ENCODE measurements at places on chromosomes 6 and 20. TPM values are rescaled to one million over a fixed set of nuclear protein-coding genes. Genes with fewer than 3 reads are reported as not detected.

DNA sequence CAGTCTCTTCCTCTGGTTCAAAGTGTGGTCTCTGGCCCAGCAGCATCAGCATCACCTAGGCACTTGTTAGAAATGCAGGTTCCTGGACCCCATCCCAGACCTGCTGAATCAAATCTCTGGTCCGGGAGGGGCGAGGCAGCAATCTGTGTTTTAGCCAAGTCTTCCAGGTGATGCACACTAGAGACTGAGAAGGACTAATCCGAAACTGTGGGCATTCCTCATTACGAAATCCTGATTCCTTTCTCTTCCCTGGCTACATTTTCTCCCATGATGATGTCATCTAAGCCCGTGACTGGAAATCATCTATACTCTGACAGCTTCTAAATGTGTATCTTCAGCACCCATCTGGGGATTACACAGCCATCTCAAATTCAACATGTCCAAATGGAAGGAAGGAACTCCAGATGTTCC lies 39.7 kb upstream of the PRND start:
- DNase-seq: no peak

DNA sequence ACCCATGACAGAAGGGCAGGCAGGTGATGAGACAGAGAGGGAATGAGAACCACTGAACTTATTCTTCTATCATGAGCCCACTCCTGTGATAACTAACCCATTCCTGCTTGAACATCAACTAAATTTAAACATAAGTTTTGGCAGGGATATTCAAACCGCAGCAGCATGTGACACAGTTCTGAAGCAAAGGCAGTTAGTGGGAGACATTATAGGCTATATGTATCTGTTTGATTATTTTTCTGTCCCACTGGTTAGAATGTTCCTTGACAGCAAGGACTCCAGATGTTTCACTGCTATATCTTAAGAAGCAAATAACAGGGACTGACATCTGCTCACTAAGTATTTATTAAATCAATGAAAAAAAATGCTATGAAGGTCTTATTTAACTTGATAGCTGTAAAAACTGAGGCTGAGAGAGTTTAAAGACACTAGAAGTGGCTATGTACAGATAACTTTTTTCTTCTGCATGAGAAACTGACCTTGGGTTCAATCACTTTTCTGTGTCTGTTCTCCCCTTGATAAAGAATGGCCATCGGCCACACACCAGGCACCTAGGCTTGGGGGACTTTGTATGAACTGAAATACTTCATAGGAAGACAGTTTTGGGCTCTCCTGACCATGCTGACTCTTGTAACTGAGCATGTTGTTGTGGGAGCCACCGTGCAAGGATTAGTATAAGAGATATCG lies 90.9 kb downstream of the CEP162 start:
- no peak for DNase-seq

DNA sequence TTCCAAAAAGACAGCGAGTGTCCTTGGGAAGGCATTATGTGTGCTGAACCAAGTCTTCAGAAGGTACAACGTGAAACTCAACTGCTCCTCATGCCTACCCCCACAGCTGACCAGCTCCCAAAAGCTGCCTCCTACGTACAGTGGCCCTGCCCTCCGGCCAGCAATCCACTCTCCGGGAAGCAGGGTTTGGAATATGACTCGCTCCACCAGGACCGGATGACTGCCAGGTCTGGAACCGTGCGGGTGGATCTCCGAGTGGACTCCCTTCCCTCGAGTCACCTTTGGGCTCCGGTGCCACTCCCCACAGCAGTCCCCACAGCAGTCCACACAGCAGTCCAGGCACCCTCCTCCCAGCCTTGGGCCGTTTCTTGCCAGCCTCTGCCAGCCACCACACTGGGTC lies 4.3 kb downstream of the ZBTB46 start:
- no peak for DNase-seq

DNA sequence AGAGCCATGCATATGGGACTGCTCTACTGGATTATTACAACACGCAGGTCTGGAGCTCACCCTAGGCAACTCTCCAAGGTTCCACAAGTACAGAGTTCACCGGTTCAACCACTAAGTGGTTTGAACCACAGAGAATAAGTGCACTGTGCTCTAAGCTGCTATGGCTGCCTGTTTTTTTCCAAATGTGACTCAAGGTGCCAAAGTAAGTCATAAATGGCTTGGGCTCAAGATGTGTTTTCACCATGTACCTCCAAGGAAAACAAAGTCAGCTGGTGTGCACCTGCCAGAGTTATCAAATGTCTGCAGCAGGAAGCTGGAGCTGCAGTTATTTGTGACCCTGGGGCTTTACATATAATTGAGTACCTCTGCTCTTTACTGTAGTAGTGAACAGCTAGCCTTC lies 76.7 kb downstream of the PREP start:
- no peak for DNase-seq

DNA sequence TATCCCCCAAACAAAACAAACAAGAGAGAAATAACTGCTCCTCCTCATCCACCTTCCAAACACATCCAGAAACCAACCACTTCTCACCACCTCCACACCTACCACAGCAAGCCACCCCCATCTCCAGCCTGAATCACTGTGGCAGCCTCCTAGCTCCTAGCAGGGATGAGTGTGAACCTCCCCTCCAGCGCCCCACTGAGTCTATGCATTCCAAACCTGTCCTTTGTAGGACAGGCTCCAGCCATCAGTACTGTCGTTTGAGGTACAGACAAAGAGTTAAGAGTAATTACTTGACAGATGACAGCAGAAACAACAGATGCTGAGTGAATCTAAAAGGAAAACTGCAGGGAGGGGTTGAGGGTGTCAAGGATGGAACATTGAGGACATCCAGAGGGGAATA lies 2.4 kb downstream of the METTL24 start:
- no peak for DNase-seq

GRCh38 chr6:106309766-106310373 lies 15.7 kb downstream of the ATG5 start:
- DNase-seq: no peak

GRCh38 chr6:81768150-81768942 lies 15.9 kb upstream of the TENT5A start:
- no peak for DNase-seq

GRCh38 chr6:150636808-150637207 lies 37.1 kb downstream of the PLEKHG1 start:
- no peak for DNase-seq

DNA sequence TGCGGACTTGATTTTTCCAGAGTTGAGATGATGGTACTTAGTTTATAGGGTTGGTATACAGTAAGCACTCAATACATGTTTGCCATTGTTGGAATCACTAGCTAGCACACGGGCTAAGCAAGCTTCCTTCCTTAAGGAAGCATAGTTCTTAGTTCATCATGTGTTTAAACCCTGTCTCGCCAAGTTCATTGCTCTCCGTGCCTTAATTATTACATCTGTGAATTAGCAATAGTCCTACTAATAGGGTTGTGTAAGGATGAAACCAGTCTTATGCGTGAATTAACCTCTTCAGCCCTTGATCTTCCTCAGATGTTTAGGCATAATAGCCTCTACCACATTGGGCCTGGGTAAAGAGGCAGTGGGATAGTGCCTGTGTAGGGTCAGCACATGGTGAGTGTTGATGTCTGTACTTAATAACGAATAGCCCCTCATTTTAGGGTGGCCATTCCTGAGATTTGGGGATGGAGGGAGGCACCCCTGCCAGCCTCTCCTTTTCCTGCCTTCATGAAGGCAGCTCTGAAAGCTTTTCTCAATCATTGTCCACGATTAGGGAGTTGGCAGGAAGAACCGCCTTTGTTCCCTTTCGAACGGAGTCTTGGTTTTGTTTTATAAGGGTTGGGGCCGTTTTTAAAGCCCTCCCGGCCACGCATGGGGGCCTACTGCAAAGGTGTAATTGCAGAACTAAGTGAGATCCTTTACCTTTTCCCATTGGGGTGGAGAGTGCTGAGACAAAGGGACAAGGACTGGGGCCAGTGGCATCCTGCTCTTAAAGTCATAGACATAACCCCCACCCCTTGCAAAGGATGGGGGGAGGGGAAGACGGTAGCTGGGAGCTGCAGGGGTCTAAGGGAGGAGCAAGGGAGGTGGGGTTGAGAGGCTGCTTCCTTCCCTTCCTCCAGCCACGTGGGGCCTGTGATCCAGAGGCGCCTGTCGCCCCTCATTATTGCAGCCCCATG lies 2.1 kb downstream of the DNMT3B start:
- no peak for DNase-seq

- no peak for DNase-seq
These were observed 148.8 kb downstream of the DTNBP1 start for GRCh38 chr6:15513801-15514711.

- DNase-seq: no peak
These were observed 67.9 kb downstream of the PSMB1 start for GRCh38 chr6:170485159-170485558.

- DNase-seq: no peak
These were observed 79.7 kb downstream of the RNF217 start for GRCh38 chr6:125041740-125042459.

Gene SMIM26
- 74.8 TPM for polyA plus RNA-seq

Gene DDRGK1
- polyA plus RNA-seq: 49.1 TPM

Gene SLC35D3
- polyA plus RNA-seq: not detected

Data from left kidney (tissue), 8 donors.